ENCODE measurements at places on chromosomes 5 and 9.

DNA sequence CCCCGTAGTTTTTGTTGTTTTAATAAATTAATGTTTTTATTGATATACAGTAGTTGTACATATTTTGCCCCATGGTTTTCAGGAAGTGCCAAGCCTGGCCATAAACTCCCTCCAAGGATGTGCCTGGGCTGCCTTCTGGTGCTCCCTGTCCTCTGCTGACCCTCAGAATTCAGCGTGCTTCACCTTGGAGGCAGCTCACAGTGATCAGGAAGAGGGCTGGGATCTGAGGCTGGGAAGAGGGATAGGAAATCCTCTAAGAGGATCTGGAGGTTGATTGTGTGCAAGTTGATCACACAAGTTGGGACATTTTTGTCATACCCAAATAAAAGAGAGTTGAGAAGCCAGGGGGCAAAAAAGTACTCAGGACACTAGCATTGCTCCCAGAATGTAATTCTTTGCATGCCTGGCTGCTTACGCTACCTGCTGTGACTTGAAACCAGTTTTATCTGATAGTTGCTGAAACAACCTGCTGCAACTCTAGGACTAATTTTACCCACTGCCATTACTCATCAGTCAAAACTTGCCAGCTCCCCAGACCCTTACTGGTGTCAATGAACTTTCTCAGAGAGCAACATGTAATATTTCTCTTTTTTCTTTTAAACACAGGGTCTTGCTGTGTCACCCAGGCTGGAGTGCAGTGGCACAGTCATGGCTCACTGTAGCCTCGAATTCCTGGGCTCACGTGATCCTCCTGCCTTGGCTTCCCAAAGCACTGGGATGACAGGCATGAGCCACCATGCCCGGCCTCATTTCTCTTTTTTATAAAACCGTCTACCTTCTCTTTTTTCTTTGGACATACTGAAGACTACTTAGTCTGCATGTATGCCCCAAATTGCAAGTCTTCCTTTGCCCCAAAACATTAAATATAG lies 29.0 kb downstream of the PDE6A start:
- no peak for DNase-seq

- DNase-seq = no peak
Observed at GRCh38 chr5:151413800-151414199, 33.6 kb upstream of the SLC36A1 start.

DNA sequence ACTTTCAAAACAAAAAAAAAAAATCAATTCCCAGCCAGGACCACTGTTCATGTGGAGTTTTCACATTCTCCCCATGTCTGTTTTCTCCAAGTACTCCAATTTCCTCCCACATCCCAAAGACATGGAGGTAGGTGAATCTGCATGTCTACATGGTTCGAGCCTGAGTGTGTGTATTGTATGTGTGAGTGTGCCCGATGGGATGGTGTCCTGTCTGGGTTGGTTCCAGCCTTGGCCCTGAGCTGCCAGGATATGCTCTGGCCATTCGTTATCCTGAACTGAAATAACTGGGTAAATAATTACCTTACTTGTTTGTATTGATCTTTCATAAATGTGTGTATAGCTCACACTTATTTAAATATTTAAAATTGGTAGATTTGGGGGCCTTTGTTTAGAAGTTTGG lies 452.3 kb upstream of the RORB start:
- no peak for DNase-seq

DNA sequence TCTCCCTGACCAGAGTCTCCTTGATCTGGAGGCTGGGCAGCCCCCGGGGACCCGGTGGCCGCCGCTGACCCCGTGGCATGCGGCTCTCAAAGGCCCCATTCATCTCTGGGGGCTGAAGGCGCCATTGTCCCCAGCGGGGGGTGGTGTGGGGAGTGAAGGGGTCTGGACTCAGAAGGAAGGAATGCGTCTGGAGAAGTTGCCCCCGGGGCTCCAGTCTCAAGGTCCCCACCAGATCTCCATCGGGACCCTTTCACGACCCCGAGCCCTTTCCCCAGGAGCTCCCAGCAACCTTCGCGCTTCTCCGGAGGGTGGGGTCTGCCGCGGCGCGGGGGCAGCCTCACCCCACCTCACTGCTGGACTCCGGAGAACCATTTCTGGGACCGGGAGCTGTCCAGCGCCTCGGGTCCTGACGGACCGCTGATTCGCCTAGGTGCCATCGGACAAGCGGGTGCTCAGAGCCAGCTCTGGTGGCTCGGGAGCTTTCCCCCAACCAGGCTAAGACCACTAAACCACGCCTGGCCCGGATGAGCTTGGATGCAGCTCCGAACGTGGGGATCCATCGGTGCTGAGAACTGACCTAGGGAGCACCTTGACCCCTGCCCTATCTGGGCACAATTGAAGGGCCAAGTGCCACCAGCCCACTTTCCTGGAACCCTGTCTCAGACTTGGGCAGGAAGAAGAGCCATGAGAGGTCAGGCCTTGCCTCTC lies 5.1 kb upstream of the PCDH1 start:
- DNase-seq = no peak

GRCh38 chr5:159518371-159518770 lies 188.1 kb upstream of the IL12B start:
- DNase-seq = no peak

- DNase-seq = no peak
Observed at GRCh38 chr5:122311497-122311960, 508 bp upstream of the SNCAIP start.

DNA sequence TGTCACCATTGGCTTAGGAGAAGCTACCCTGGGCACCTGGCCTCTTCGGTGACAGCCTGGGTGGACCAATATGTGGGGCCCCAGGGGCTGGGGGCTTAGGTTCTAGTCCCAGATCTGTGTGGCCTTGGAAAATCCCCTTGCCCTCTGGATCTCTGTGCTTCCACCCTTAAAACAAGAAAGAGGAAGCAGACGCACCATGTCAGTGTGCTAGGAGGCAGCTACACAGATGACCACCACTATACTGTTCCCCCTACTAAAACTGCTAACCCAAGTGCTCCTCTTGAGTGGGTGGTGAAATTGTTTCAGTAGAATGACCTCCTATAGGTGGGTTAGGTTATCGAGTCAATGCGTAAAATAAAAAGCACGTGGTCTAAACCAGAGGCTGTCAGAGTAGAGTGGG lies 31.0 kb downstream of the AFAP1L1 start:
- DNase-seq = no peak

- DNase-seq = no peak
Observed at GRCh38 chr9:107067739-107068416, 204.9 kb downstream of the ZNF462 start.

- DNase-seq = no peak
Observed at GRCh38 chr5:132465059-132465707, 25.4 kb downstream of the IRF1 start.

- DNase-seq = no peak
Observed at GRCh38 chr9:134217431-134218210, 53.3 kb upstream of the RNU6ATAC start.

GRCh38 chr9:82532504-82533180 lies 530.3 kb downstream of the RASEF start:
- DNase-seq = no peak

DNA sequence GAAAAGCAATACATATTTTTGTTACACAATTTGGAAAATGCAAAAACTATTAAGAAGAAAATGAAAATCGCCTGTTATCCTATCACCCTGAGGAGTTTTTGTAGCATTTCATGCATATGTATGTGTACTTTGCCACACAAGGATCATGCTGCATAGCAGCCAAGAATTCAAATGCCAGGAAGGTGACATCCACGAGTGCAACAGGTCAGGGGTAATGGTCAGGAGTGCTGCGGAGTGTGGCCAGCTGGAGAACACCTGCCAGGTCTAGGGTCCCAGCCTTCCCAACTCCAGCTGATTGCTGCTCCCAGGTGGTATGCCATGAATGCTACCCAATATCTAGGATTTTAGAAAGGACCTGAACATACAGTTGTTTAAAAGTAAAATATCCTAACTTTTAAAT lies 617.1 kb downstream of the PRELID2 start:
- no peak for DNase-seq

DNA sequence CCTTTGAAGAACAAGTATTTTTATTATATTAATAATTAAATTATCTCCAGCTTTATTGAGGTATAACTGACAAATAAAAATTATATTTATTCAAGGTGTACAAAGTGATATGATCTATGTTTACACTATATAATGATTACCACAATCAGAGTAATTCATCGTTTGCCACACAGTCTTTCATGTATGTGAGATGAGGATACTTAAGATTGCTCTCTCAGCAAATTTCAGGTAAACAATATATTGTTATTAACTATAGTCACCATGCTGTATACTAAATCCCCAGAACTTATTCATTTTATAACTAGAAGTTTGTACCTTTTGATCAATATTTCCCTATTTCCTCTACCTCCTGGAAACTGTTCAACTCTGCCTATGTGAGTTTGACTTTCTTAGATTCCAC lies 16.7 kb upstream of the CCNO start:
- no peak for DNase-seq

- DNase-seq = no peak
Observed at GRCh38 chr9:116550696-116551436, 136.2 kb upstream of the TRIM32 start.
